Suprapubic skin (tissue), 4 donors: ENCODE measurements at places on chromosomes 4 and X.

DNA sequence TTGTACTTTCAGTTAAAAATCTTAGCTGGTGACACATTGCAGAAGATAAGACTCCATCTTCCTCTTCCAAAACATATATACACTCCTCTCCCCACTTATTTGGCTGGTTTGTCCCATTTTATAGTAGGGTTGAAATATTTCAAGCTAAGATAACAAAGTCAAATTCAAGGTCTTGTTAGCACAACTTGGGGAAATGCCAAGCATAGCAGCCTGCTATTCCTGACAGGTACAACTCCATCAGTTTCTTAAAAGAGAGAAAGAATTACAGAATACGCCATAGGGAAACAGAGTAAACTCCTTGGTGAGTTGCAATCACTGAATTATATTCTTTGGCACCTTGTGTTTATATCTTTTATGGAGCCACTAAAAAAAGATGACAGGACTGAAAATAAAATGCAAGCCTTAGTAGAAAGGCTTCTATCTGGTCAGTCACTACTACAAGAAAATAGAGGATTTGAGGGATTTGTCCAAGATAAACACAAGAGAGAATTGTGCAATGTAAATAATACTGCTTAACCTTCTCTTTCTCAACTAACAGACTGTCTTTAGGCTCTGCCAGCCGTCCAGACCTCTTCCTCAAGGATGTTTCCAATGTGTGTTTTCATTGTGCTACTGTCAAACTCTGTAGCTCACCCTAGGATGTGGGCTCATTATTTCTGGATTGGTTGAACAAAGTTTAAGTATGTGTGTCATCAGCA, 170.3 kb downstream of the VEGFC start:
- DNase-seq = no peak

- no peak for DNase-seq
Measured at GRCh38 chrX:39857780-39858179, 240.0 kb downstream of the BCOR start.

DNA sequence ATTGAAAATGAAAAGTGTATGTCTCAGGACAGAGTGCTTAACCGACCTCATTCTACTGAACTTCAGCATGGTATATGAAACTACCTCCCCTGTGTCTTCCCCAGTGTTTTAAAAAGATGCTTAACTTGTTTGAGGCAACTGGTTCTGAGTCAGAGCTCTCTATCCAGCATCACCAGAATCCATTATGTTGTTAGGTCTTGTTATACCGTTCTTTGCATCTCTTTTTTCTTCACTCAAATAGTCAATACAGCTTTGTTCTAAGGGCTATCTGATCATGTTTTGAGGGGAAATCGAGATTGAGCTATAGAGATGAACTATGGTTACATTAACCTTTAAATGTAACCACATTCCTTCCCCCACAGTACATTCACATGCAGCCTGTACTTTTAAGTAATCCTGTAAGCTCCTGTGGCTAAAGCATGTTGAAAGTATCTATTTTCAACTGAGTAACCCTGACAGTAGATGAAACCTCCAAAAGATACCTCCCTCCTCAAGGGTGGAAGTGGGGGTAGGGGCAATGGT, 514.4 kb downstream of the RPA4 start:
- DNase-seq = no peak

GRCh38 chr4:2660596-2661211, 95.4 kb downstream of the TNIP2 start:
- no peak for DNase-seq

- DNase-seq = no peak
Measured at GRCh38 chr4:32824336-32824735, 2104.2 kb downstream of the PCDH7 start.

DNA sequence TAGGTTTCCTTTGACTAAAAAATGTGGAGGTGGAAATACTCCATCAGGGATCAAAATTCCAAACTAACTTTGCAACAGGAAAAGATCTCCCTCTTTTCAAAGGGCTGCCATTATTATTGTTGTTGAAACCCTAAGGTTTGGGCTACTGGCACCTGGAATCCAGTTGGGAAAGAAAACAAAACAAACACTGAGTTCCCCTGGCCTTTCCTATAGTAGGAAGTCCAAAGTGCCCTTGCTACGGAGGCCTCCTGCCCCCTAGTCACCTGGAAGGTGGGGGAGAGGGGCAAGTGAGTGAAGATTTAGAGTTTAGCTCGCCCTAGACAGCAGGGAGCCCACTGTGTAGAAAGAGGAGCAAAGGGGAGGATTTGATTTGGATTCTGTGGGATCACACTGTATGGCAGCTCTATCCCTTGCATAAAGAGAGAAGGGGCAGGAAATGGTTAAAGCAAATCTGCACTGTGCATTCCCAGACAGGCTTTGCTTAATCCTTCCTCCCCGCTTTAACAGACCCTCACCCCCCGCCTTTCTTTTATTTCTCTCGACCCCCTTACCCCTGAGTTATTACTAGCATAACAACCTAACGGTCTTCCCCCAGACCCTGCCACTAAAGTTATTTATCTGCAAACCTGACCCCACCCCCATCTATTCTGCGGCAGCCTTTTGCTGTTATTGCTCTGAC, 627 bp upstream of the FAT4 start:
- no peak for DNase-seq
